ENCODE measurements at places on chromosomes 12 and 14. TPM values are rescaled to one million over a fixed set of nuclear protein-coding genes. Genes with fewer than 3 reads are reported as not detected.

Gene INHBC
- not detected for polyA plus RNA-seq

Gene KLHL33
- polyA plus RNA-seq, result 0.09 TPM

Gene TMPRSS12
- polyA plus RNA-seq, result 0.03 TPM

Gene RILPL2
- 2.0 TPM for polyA plus RNA-seq

Gene AMIGO2
- polyA plus RNA-seq, result 1.7 TPM

Gene CDCA3
- 0.64 TPM for polyA plus RNA-seq

Gene MYF5
- not detected for polyA plus RNA-seq
